NCI-H2107 (cell line): ENCODE measurements at places on chromosomes 16 and 17.

GRCh38 chr16:86026171-86026910 lies 127.4 kb downstream of the IRF8 start:
- no peak for DNase-seq

DNA sequence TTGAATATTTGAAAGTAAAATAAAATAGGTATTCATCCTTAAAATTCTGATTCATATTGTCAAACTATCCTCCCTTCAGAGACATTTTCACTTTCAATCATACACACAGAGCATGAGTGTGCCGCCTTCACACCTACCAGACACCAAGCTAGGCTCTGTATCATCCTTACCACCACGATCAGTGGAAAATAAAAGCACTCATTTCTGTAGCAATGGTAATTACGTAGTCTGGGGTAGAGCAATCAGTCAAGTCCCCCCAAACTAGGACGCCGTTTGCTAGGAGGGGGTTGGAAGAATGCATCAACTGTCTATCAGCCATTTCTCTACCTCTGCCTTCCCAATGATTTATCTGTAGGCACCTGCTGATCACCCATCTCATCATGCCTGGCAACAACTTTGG lies 84.6 kb upstream of the GRIN2A start:
- DNase-seq = no peak

GRCh38 chr16:82085011-82085779 lies 50.1 kb downstream of the HSD17B2 start:
- DNase-seq = no peak

GRCh38 chr17:40382251-40382650 lies 17.7 kb upstream of the GJD3 start:
- no peak for DNase-seq

- no peak for DNase-seq
Observed at GRCh38 chr16:8481810-8482209, 108.5 kb downstream of the TMEM114 start.

- no peak for DNase-seq
Observed at GRCh38 chr17:41692722-41693521, 4.2 kb downstream of the EIF1 start.

DNA sequence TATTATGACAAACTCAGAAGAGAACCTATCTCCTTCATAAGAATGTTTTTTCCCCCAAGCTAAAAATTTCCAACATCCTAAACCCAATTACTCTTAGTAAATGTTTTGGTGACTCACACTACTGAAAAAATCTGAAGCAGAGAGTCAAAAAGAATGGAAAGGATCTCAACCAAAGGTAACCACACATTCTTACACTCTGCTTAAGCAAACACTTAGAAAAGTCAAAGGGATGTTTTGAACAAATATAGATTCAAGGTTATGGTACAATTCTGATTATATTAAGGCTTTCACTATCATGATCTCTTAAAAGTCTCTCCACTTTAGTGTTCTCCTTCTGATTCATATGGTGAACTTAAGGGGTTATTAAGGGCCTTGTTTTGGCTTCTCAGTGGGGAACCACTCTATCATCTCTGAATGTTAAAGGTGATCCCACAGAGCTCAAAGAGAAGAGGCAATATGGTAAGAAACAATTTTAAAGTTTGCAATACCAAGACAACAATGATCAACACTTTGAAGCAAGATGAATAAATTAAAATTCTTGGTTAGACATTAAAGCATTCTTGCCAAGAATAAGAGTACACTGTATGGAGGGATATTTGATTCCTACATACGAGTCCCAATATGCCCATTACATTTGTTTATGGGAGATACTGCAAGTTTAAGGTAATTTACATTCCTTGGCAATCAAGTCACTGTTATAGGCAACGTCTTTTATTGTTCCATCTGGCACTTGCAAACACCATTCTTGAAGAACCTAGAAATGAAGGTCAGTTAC lies 69.2 kb downstream of the CDC27 start:
- no peak for DNase-seq

DNA sequence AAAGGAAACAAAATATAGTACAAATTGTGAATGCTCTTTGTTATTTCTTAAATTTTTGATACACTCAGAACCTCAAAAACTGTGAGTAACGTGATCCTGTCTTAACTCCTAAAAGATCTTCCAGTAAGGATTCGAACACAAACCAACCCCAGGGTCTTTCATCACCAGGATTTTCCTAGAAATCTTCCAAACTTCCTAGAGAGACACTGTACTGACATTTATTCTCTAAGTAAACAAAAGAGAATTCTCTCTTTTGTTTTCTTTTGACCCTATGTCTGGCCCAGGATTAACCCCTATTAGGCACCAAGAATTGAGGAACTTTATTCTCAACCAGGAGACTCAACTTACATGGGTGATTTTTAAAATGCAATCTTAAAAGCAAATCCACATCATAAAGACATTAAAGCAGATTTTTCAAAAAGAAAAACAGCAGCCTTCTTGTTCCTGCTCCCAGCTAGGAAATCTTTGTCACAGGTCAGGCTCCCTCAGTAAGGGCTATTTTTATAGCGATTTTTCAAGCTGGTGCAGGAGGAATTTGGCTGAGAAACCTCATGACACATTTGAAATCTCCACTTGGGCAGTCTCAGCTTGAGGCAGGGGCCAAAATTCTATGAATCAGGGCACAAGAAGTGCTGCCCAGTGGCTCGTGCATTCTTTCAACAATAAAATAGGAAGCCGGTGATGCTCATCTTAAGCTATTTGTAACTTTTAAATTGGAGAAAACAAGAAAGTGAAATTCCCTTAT lies 6.2 kb upstream of the SMG1 start:
- DNase-seq = no peak

- no peak for DNase-seq
Observed at GRCh38 chr16:87764600-87765472, 950 bp downstream of the KLHDC4 start.

DNA sequence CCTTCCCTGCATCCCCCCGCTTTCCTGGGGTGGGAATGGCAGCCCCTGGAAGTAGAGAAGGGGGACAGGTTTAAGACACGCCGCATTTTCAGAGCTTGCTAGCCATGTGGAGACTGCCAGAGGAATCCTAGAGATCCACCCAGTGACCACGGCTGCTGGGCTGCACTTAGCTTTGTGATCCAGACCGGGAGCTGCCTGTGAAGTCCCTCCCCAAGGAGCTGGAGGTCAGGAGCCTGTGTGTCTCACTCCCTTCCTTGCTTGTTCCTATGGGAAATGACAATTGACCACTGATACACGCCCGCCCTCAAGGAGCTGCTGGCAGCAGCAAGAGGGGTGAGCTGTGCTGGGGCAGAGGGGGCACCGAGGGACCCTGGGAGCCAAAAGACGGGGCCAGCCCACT lies 73.7 kb downstream of the SREBF1 start:
- no peak for DNase-seq

DNA sequence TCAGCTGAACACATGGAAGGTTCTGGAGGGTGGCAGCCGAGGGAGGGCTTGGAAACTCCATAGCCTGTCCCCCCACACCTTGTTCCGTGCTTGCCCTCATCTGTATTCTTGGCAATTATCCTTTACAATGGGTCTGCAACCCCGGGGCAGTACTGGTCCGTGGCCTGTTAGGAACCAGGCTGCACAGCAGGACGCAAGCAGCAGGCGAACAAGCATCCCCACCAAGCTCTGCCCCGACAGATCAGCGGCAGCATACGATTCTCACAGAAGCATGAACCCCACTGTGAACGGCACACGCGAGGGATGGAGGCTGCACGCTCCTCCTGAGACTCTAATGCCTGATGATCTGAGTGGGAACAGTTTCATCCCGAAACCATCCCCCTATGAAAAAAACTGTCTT lies 6.2 kb downstream of the WDR45B start:
- DNase-seq = no peak

DNA sequence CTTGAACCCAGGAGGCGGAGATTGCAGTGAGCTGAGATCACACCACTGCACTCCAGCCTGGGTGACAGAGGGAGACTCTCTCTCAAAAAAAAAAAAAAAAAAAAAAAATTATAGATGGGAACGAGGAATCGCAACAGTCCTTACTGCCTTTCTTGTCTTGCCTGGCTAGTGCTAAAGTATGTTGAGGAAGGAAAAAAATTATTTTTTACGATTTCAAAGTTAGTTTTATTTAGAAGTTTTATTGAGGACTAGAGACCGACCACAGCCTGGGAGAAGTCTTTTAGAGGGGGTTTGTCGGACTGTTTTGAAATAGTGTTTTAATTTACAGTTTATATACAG lies 15.8 kb upstream of the DNAH17 start:
- no peak for DNase-seq

GRCh38 chr17:81815646-81815986 lies 11.7 kb downstream of the GCGR start:
- DNase-seq = no peak

DNA sequence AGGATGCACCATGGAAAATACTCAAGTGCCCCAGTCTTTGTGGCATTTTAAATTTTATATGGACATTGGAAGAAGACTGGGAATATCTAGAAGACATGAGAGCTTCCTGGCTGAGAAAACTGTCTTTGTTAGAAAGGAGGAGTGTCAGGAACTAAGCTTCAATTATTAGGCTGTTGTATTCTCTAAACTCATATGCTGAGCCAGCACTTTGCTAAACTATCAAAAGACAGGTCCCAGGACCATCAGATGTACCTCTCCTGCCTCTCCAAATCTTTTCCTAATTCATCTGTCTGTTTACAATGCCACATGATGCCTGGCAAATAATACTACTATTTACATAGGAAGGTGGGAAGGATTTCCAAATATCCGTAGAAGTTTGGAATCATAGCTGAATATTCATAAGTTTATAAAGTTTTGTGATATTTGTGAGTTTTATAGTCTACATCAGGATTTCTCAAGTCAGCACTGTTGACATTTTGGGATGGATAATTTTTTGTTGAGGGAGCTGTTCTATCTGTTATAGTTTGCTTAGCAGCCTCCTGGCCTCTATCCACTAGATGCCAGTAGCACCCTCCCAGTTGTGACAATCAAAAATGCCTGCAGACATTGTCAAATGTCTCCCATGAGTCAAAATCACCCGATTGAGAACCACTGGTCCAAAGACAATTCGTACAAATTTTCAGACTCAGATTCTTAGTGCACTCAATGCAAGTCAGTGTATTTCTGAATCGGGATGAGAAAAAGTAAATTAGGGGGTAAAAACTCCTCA lies 61.2 kb upstream of the NETO2 start:
- DNase-seq = no peak

- DNase-seq = no peak
Observed at GRCh38 chr17:66002812-66003211, 189.1 kb downstream of the CEP112 start.

- DNase-seq = no peak
Observed at GRCh38 chr16:19486051-19486450, 35.8 kb downstream of the GDE1 start.

DNA sequence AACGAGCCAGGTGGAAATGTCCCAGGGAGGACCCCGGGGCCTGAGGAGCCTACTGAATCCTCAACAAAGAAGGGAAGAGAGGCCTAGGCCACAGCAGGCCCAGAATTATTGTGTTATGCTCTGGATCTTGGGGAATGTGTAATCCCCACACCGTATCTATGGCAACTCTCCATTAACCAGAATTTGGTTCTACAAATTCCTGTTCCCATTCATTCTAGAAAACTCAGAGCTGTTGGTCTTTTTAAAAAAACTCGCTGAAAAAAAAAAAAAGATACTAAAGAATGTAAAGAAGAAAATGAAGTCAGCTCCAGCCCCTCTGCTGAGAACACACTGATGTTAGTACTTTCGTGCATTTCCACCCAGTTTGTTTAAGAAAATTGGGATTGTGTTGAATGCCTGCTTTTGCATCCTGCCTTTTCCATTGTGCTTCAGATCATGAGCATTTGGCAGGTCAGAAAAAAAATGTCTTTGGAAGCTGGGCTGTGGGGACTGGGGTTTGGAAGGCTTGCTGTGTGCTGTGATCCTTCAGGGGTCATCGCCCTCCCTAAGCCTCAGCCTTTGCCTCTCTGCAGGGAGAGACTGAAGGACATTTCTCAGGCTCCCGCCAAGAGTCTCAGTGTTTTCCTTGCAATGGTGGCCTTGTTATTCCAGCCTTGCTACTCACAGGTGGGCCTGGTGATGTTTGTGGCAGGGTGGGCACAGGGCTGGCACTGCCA lies 69.5 kb downstream of the SREBF1 start:
- DNase-seq = no peak

DNA sequence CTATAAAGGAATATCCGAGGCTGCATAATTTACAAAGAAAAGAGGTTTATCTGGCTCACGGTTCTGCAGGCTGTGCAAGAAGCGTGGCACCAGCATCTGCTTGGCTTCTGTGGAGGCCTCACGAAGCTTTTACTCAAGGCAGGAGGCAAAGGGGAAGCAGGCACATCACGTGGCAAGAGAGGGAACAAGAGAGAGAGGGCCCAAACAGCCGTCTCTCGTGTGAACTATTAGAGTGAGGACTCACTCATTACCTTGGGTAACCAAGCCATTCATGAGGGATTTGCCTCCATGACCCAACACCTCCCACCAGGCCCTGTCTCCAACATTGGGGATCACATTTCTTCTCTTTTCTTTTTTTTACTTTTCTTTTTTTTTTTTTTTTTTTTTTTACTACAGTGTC lies 7.5 kb upstream of the ALKBH5 start:
- DNase-seq = no peak

GRCh38 chr17:927611-928461 lies 51.7 kb downstream of the NXN start:
- DNase-seq = no peak

DNA sequence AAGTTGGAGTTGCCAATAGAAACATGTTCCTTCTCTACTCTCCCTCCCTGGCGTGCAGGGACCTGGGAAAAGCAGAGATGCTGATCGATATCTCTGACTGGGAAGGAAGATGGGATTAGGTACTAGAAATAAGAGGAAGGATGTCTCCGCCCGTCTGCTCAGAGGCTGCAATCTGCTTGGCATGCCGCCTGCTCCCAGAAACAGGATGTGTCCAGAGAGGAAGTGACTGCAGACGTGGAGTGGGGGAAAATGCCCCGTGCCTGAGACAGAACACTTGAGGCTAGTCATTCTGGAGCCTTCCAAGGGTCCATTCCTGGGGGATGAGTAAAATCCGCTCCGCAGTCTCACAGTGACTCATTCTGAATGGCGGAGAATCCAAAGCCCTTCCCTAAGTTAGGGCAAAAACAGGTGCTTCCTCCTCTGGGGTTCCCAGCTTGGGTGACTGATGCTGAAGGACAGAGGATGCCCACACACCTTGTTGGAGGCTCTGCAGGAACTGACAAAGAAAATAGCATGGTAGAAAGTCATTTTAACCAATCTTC lies 45.0 kb upstream of the SMURF2 start:
- no peak for DNase-seq

DNA sequence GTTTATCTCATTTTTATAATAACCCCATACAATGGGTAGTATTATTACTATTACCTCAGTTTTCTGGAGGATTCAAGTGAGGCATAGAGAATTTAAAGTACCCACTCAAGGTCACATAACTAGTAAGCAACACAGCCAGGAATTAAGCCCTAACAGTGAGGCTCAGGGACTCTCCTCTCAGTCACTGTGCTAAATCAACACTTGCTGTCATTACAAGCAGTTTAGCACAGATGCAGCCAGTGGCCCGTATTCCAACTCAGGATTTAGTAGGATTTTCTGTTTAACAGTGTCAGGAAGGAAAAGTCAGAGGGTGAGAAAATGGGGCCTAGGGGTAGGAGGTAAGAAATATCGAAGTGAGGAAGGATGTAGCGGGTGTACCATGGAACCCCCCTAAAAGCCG lies 536.9 kb downstream of the TMEM114 start:
- DNase-seq = no peak

- DNase-seq = no peak
Observed at GRCh38 chr16:66881560-66881959, 1.2 kb downstream of the PDP2 start.
